ENCODE measurements at places on chromosomes 6 and 20. TPM values are rescaled to one million over a fixed set of nuclear protein-coding genes. Genes with fewer than 3 reads are reported as not detected.

FNDC11 gene
- 2.5 TPM for total RNA-seq

ZBTB46 gene
- 22.4 TPM for total RNA-seq

NKAIN4 gene
- total RNA-seq = 6.9 TPM

PNPLA1 gene
- total RNA-seq = not detected

NKX2-2 gene
- total RNA-seq = not detected
